Stimulated activated naive B cell treated with anti-CD40 and anti-IgM and Interleukin-4, amounts not matched to agents 10 μg/mL and 1 μg/mL and 100 μg/mL, for 72 hours (primary cell): ENCODE measurements at places on chromosomes 11 and 22.

DNA sequence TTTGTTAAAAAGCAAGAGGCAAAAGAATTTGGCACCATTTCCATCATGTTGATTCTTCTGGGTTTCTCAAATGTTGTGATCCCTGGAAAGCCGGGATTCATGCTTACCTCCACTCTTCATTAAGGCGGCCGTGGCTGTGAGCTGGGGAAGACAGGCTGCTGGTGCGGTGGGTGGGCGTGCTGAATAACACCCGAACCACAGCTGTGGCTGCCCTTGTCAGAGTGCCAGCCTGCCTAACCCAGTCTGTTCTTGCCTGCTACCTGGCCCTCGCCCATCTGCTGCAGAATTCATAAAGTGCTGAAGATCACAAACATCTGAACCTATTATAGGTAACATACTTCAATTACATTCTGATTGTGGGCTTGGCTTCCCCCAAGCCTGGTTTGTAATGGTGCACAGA is 95.8 kb upstream of the RCN1 start:
- DNase-seq: no peak

GRCh38 chr11:119750056-119750455 is 21.1 kb upstream of the NECTIN1 start:
- no peak for DNase-seq

GRCh38 chr11:15493921-15494620 is 379.3 kb downstream of the INSC start:
- DNase-seq: no peak

DNA sequence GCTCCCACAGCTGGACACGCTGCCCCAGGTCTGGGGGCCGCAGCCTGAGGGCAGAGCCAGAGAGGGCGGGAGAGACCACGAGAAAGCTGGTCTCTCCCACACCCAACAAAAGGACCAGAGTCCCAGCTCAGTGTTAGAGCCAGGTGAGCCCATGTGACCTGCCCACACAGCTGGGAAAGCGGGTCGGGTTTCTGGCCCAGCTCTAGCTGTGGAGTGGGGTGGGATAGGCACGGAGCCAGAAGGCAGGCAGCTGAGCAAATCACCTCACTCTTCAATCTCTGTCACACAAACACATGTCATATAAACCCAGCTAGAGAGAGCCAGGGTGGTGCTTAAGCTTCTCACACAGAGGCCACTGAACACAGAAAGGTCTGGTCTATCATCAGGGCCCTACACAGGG is 7.8 kb upstream of the EIF3D start:
- DNase-seq: no peak

DNA sequence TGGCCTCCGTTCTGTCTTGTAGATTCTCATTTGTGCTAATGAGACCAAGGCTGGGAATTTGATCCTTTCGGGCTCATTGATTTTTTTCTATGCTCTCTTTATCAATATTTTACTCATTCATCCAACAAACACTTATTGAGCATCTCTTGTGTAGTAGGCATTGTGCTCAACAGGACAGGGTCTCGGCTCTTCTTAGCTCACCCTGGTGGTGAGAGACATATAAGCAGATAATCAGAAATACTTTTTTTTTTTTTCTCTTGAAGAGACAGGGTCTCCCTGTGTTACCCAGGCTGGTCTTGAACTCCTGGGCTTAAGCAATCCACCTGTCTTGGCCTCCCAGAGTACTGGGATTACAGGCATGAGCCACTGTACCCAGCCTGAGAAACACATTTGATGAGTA is 48.0 kb upstream of the SLC5A1 start:
- no peak for DNase-seq

DNA sequence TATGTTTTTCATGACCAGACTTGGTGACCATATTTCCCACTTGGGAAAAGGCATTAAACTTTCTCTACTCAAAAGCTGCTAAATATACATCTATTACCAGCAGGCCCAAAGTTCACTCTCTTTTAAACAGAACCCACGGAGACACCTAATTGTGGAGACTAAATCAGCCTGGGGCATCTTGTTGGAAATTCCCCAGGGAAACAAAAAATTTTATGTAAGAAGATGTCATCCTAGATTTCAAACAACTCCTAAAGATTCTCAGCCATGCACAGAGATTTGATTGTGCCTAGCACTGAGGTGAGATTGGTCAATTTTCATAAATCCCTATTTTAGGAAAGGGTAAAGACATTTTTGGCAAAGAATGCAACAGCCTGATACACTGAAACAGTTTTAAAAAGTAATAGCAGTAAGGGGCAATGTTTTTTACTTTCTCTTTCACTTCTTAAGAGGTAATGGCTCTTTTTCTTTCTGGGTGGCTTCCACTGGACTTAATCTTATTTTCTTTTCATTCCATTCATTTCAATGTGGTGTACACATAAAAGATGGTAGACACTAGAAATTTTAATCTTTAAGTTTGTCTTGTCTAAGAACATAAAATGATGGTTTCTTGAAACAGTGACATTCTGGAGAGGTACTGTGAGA is 9.6 kb downstream of the OR52N2 start:
- DNase-seq: no peak

- no peak for DNase-seq
Observed at GRCh38 chr11:12291313-12291712, 86.1 kb upstream of the PARVA start.

DNA sequence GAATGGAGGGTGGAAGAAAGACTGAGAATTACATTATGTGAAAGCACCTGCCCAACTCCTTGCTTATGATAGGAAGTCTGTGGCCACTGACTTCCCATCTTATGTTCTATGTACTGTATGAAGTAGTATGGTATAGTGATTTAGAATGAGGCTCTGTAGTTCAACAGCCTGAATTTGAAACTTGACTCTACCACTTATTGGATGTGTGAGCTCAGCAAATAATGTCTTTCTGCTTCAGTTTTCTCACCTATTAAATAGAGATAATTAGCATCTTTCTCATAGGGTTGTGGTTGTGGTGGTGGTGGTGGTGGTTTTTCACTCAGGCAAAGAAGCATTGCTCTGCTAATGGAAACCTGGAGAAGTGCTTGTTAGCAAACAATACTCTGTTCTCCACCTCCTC is 121.6 kb downstream of the PAX6 start:
- no peak for DNase-seq

DNA sequence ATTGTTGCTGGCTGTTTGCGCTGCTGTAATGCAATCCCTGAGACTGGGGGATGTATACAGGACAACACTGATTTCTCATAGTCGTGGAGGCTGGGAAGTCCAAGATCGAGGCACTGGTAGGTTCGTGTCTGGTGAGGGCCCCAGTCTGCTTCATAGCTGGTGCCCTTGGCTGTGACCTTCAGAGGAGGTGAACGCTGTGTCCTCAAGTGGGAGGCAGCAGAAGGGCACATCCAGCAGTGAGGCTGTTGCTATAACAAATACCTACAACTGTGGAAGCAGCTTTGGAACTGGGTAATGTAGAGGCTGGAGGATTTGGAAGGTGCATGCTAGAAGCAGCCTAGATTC is 21.3 kb downstream of the KRTAP5-5 start:
- DNase-seq: no peak

DNA sequence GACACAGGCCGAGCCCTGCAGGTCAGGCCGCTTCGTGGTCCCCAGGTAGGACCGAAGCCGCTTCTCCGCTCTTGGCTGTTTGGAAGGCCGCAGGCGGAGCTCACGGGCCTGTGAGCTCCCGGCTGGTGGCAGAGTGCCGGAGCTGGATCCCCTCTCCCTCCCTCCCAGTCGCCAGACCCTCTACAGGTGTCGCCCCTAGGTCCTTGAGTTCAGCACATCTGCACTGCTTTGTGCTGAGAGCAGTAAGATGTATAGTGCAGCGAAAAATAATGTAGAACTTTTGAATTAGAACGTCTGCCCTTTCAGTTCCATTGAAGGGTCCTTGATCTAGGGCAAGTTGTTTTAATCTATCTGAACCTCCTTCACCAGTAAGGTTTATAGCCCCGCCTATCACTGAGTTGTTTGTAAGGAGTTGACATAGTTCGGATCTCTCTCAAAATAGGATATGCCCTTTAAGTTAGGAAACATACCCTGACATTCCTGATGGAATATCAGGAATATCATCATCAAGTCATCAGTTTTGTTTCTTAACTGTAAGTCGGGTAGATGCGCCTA is 419 bp downstream of the ANKRD49 start:
- DNase-seq: no peak

- no peak for DNase-seq
Observed at GRCh38 chr11:45929486-45930030, 7.1 kb downstream of the LARGE2 start.

- peak; percentile 53 for DNase-seq
Observed at GRCh38 chr11:117907276-117908108, 21.7 kb downstream of the TMPRSS13 start.

DNA sequence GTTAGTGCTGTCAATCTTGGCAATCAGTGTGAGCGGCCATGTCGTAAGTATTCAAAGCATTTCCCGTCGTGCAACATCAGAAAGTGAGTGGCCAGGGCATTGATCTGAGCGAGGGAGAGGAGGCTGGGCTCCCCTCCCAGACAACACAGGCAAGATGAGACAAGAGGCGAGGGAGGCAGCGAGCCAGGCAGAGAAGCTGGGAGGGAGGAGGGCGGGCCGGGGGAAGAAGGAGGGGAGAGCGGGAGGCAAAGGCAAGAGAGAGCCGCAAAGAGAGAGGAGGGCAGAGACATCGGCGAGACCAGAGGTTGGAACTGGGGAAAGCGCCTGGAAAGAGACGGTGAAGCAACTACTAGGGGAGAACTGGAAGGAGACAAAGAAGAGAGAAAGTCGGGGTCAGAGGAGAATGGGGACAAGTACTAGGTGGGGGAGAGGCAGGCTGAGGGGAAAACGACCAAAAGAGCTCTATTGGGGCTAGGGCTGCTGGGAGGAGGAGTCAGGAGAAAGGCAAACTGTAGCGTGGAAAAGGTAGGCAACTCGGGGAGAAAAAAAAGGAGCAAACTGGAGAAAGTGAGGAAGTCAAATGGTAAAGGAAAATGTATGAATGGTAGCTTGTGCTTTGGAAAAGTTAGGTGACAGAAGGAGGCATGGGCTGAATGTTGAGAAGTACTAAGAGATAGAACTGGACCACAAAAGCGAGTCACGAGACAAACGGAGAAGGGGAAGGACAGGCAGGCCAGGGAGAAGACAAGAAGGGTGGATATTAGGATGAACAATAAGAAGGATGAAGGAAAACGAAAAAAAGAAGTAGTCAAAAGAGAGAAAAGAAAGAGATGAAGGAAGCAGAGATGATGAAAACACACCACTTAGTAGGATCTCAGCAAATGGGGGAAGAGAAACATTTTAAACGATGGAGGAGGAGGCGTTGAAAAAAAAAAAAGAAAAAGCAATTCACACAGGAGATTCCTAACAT is 130.5 kb upstream of the C11orf58 start:
- no peak for DNase-seq

DNA sequence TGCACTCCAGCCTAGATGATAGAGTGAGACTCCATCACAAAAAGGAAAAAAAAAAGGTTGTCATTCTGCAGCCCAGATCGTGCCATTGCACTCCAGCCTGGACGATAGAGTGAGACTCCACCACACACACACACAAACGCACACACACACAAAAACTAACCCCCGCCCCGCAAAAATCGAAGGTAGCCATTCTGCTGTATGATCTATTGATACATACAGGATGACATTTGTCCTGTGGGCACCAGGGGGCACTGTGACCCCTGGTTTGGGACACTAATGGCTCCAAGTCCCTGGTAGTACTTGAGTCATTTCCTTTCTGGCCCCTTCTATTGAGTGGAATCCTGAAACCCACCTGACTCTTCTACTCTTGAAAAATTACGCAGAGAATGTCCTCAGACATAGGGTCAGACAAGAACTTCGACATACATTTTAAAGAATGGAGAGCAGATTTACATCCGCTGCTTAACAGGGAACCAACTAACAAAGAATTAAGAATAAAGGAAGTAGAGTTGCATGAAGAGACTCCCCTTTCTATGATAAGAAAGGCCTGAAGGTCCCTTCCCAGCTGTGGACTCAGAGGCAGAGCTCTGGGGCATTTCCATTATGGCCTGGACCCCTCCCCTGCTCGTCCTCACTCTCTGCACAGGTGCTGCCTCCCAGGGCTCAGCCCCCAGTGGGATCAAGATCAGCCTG is 35.0 kb upstream of the PRAME start:
- peak; percentile 41 for DNase-seq

GRCh38 chr11:64489831-64490441 is 101.1 kb upstream of the SLC22A12 start:
- peak; percentile 9 for DNase-seq

DNA sequence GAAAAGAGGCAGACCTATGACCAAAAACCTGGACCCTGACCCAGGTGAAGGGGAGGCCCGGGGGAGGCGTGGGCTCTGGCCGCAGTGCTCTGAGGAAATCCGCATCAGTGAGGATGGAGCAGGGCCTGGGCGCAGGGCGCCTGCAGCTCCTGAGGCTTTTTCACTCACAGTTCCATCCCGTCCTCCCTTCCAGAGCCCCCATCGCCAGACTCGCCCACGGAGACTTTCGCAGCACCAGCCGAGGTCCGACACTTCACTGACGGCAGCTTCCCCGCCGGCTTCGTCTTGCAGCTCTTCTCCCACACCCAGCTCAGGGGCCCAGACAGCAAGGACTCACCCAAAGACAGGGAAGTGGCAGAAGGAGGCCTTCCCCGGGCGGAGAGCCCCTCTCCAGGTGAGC is 5.4 kb downstream of the SPINDOC start:
- DNase-seq: no peak

DNA sequence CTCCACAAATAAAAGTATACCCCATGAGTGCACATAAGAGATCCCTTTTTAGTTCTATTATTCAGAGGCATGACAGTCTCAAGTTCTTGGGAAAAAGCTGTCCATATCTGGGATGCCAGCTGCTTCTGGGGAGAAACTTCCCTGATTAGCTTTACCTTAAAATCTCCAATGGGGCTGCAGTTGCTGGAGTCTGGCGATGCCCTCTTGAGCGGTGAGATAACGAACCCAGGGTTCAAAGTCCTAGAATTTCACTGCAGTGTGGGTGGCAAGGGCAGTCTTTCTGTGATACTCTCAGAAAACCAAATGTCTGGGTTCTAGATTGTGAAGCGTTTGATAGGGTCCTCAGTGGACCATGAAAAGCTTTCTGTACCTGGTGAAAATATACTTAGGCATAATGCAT is 7.4 kb upstream of the PRR33 start:
- no peak for DNase-seq

DNA sequence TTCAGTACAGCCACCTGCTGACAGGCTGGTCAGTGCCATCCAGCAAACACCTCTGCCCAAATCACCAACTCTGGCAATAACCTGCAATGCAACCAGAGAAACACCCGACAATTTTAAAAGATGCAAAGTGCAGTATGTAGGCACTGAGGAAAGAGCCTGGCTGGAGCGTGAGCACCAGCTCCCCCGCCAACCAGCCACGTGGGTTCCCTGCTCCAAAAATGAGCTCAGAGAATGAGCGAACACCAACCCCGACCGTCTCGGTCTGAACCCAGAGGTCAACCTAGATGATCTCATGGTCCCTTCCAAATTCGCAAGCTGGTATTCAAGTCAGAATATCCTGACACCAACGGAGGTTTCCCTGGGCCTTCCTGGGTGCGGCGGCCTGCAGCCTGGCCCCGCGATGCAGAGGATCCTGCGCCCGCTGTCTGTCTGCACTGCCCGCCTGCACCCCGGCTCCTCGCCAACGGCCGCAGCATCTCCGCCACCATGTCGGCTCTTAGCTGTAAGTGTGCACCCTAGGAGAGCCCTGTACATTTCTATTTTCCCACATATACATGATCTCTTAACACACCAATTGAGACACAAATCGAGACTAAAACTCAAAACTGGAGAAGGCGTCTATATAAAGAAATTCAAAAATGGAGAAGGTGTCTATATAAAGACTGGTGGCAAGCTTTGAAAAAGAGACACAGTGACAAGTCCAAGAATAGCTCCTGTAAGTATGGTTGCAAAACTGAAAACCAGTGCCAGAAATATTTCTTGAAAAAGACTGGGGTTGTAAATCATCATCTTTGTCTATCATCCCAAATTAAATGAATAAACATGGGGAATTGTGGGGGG is 22.8 kb downstream of the TMEM184B start:
- no peak for DNase-seq

GRCh38 chr22:49264696-49265095 is 563.0 kb downstream of the BRD1 start:
- DNase-seq: no peak
